ENCODE measurements at places on chromosomes 11 and 22. TPM values are rescaled to one million over a fixed set of nuclear protein-coding genes. Genes with fewer than 3 reads are reported as not detected.

DNA sequence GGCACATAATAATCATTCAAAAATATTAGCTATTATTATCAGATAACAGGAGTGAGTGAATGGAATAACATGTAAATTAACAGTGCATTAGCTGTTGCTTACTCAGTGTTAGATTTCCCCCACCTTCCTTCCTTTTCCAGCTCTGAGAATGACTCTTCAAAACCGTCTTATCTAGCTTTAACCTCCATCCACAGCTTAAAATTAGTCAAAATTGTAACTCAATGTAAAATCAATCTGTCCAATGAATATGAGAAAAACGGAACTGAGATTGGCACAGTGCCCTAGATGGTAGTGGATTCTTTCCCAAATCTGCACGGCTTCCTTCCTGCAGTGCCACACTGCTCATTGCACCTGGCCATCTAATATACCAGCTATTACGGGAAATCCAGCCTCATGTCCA, 156.8 kb upstream of the BDNF start:
- no peak for DNase-seq

The PLA2G3 gene
- 9.8 TPM for total RNA-seq

DNA sequence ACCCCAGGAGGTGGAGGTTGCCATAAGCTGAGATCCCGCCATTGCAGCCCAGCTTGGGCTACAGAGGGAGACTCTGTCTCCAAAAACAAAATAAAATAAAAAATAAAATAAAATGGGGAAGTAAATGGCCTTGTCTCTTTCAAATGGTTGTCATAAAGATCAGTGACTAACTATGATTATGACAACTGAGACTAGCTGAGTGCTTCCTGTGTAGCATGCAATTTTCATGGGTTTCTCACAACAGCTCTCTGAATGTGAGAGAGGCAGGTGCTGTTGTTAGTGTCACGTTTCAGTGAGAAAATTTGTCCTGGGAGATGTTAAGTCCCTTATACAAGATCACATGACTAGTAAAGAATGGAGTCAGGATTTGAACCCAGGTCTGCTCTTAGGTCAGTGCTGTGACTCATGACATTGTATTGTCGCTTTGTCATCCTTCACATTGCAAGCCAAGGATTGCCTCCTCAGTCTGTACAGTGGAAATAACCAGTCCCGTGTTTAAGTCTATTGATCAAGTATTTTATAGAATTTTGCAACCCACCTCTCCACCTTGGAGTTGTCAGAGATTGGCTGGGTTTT, 163.3 kb upstream of the CCDC90B start:
- DNase-seq = no peak

The GGTLC2 gene
- not detected for total RNA-seq

GRCh38 chr11:116499396-116500003, 273.3 kb downstream of the BUD13 start:
- no peak for DNase-seq

GRCh38 chr11:130731401-130731800, 184.9 kb downstream of the SNX19 start:
- DNase-seq = no peak

- DNase-seq = no peak
Observed at GRCh38 chr11:86800076-86800959, at the start of gene PRSS23. TSS of gene PRSS23 (plus strand) at chr11:86800542. CDS start at chr11:86807644, 7,102 bp downstream.

DNA sequence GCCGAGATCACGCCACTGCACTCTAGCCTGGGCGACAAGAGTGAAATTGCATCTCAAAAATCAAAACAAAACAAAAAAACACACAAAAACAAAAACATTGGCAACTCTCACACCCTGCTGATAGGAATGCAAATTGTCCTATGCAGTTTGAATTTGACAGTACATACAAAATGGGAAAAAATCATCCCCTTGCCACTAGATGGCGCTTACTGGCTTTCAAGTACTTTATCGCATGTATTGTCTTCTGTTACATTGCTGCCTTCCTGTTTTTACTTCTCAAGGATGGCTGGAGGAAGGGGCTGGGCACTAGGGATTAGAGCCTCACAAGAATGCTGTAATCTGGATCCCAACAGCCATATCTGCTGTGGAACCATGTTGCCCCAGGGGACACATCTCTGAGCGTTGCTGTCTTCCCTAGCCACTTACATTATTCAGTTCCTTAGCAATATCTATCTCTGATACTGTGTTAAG, 59.4 kb upstream of the A4GALT start:
- DNase-seq = no peak

The NAV2 gene
- total RNA-seq = 12.5 TPM

GRCh38 chr22:48574776-48575617, 1252.7 kb downstream of the BRD1 start:
- DNase-seq = no peak

DNA sequence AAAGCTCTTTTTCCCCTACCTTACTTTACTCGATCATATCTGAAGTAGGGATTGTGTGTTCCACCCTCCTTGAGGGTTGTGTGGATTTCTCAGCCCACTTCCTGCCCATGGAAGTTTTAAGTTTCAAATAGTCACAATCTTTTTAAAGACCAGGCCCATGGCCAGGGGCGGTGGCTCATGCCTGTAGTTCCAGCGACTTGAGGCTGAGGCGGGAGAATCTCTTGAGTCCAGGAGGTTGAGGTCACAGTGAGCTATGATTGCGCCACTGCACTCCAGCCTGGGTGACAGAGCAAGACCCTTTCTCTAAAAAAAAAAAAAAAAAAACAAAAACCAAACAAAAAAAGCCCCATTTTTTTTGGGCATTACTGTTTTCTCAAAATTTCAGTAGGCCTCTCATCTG, 36.3 kb upstream of the LRRC10B start:
- no peak for DNase-seq

Measured in esophagus squamous epithelium (tissue), 5 donors.